Smooth muscle cell of the pulmonary artery (primary cell): ENCODE measurements at places on chromosomes 6 and 20. TPM values are rescaled to one million over a fixed set of nuclear protein-coding genes. Genes with fewer than 3 reads are reported as not detected.

Gene TMEM14A
- total RNA-seq, result 19.4 and 36.5 TPM in 2 replicates

Gene HSPA1L
- total RNA-seq, result 1.9 and 2.2 TPM in 2 replicates

Gene CNR1
- total RNA-seq, result 0.07 and 0.52 TPM in 2 replicates

Gene LY6G6F
- total RNA-seq, result not detected in 2 replicates

Gene HDGFL1
- total RNA-seq, result not detected in 2 replicates

Gene PCSK2
- total RNA-seq, result 0.07 TPM in 1 of 2 replicates, not detected in the other

Gene ENPP5
- 0.07 and 3.6 TPM in 2 replicates for total RNA-seq

Gene CLDN20
- not detected in 2 replicates for total RNA-seq

Gene GPX5
- not detected in 2 replicates for total RNA-seq

Gene RNF144B
- total RNA-seq, result 1.2 and 2.7 TPM in 2 replicates

Gene MRPL18
- 61.0 and 65.5 TPM in 2 replicates for total RNA-seq

Gene TCF15
- total RNA-seq, result not detected in 2 replicates

Gene ASIP
- not detected in 2 replicates for total RNA-seq

Gene EPB41L1
- 42.2 and 48.2 TPM in 2 replicates for total RNA-seq

Gene UNC93A
- not detected in 2 replicates for total RNA-seq

Gene FOXC1
- total RNA-seq, result 8.2 and 19.5 TPM in 2 replicates

Gene C20orf204
- total RNA-seq, result 0.65 and 0.76 TPM in 2 replicates

Gene TMEM170B
- total RNA-seq, result 1.8 and 2.2 TPM in 2 replicates

Gene FLRT3
- total RNA-seq, result 0.52 and 0.76 TPM in 2 replicates

Gene NFATC2
- total RNA-seq, result 0.26 and 0.30 TPM in 2 replicates

Gene HDAC2
- total RNA-seq, result 86.7 and 113 TPM in 2 replicates

Gene COL10A1
- 0.10 and 0.39 TPM in 2 replicates for total RNA-seq

Gene DEFB118
- not detected in 2 replicates for total RNA-seq

Gene ADGRB3
- 0.83 and 1.4 TPM in 2 replicates for total RNA-seq
